T-cell (primary cell): ENCODE measurements at places on chromosomes 6 and 20.

GRCh38 chr6:136066005-136066404 lies 184.1 kb downstream of the MTFR2 start:
- DNase-seq = no peak

DNA sequence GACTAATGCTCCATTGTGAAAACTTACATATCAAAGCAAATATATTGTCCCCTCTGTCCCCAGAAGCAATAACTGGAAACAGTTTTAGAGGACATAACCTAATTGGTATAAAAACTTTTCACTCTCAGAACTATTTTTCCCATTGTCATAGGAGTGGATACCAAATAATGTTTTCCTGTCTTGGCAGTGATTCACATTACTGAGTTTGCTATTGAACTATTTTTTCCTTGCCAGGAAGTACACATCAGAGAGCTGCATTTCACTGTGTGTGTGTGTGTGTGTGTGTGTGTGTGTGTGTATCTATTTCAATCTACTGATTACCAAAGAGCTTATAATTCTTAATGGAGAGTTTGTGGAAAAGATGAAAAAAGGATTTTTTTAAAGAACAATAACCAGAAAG lies 45.4 kb downstream of the AKAP12 start:
- DNase-seq = no peak

DNA sequence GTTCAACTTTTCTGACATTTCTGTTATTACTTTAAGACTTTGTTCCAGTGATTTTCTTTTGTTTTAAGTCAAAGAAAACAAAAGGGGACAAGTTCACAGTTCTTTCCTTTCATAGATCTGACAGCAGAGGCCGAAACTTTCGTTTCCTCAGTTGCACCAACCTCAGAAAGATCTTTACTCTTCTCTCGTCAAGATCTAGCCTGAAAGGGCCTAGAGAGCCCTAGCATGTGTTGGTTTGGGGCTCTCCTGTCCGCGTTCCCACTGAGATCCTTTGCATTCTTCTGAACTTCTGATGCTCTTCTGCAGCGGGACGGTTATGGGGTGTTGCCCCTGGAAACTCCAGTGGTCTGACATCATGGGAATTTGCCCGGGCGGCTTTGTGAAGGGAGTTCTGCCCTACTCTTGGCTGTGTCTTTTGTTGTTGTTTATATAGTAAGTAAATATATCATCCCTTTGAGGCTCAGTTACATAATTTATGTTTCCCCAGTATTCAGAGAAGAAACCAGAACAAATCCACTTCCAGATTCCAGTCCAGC lies 129.1 kb downstream of the SASH1 start:
- DNase-seq = no peak

DNA sequence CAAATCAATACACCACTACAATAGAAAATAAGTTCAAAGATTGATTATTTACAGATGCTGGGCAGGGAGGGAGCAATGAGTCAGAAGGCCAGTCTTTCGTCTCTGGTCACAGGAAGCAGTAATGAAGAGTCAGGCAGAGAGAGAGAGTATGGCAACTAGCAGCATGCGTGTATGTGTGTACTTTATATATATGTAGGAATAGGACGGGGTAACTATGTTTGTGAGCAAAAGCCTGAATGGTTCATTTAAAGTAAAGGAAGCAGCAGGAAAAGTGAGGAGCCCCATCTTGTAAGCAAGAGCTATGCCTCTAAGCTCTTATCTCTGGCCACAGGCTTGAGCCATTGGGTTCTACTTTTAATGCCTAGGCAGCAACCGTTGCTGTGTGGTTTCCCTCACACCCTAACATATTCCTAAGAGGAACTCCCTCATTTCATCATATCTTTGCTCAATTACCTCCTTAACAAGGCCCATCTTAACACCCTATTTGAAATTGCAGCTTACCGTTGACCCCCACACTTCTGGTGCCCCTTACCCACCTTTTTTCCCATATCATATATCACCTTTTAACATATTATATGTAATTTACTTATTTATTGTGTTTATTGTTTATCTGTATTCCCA lies 66.6 kb downstream of the AFG1L start:
- DNase-seq = no peak

- DNase-seq = no peak
Observed at GRCh38 chr6:134431421-134431859, 113.5 kb upstream of the SGK1 start.

DNA sequence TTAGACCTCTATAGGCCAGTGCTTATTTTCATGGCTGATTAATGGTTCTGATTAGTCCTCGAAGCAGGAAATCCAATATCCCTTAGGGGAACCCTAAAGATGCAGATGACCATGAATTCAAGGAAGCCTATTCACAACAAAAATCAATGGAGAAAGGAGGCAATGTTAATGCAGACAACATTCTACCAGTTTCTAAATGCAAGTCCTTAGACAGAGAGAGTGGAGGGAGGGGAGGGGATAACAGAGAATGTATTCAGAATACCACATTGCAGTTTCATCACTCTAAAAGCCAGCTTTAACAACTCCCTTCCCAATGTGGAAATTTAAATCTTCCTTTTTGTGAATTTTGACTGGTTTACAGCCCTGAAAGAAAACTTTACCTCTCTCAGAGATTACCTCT lies 87.1 kb upstream of the POU3F2 start:
- DNase-seq = no peak

- DNase-seq = no peak
Observed at GRCh38 chr20:12581644-12582289, 427.0 kb upstream of the SPTLC3 start.

DNA sequence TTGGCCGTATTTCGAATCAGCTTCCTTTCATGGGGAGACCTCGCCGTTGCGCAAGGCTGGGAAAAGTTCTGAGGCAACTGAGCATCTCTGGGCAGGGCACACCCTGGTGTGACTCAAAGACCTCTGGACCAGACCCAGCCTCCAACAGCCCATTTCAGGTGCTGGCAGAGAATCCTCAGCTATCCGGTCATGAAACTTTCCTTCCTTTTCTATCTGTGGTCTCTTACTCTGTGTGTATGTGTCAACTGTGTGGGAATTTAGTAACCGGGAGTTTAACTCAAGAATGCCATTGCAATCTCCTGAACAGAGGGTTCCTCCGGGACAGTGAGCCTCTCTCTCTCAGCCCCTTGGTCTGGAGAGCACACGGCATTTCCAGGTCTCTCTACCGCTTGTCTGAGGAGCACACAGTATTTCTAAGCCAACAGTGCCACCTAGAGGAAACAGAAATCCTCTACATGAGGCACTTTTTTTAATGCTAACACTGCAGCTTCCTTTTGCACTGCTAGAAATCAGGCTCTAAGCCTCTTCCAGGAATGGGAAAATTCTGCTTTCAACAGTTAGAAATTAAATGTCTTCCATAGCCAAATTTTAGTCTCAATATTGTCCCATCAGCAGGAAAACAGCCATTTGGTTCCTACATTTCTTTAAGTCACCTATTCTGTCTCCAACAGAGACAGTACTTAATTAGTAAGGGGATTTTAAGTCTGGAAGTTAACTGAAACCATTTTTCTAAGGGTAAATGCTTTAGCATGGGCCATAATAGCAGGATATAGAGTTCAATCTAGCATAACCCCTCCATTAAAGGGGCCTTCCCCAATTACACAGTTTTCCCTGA lies 32.7 kb downstream of the PLN start:
- DNase-seq = no peak

DNA sequence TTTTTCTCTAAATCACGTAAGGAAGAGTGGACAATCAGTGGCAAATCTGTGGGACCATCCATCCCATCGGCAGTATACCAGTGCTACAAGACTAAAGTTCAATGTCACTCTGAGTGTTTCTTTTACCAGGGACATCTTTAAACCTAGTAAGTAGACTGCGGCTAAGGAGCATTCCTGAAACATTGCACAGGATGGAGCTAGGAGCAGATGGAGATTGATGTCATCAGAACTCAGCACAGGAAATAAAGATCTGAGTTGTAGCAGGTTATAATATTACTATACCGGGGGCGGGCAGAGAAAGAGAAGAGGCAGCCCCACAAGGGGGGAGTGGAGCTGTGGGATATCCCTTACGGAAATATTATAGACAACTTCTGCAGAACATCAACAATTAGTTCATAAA lies 162.1 kb downstream of the MTFR2 start:
- no peak for DNase-seq

DNA sequence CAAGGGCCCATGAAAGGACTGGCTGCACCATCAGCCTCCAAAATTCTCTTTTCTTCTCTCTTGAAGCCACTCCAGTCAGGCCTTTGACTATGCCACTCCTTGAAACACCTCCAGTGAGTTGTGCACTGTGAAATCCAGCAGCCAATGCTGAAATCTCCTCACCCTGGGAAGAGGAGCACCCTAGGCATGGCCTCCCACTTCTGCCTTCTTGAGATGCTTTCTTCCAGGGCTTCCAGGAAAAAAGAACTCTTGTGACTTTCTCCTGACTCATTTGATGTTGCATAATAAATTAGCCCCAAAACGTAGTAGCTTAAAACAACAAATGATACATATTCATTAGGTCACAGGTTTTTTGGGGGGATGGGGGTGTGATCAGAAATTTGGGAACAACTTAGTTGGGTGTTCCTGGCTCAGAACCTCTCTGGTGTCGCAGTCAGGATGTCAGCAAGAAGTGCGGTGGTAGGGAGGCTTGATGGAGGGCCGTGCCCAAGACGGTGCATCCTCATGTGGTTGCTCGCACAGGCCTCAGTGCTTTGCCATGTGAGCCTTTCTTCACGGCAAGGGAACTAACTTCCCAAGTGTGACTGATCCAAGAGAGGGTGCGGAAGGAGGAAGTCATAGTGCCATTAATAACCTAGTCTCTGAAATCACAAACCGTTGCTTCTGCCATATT lies 12.1 kb downstream of the NCR2 start:
- no peak for DNase-seq

DNA sequence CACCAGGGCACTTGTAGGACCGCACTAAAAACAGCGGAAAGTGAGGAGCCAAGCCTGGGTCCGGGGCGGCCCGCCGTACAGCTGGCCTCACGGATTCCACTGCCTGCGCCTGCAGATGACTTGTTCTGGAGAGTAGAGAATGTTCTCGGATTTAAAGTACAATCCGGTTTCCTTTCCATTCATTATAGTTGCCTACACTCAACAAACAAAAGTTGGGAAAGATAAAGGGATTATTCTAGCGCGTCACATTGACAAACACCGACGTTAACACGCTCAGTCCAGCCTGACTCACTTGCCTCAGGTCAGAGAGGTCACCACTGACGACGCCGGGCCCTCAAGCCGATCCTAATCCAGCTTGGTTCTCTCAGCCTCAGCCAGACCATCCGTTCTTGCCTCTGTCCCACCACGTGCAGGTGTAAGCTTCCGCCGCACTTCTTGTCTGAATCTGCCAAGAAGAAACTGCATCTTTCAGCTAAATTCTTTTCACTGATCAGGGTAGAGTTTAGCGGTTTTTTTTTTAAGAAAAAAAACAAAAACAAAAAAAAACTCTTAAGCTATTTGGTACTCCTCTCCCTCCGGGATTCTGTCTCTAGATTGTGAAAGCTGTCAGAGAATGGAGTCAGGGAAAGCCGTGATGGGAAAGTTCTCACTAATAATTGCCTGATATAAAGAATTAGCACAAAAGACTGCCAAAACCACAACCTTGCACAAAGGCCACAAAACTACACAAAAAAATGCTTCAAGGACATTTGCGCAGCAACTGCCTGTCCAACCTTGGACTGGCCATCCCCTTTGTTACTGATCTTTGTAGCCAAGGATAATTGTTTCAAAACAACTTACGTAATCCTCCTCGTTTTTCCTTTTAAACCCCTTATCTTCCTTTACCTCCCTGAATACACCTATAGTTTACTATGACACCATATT lies 1.1 kb upstream of the PHF10 start:
- no peak for DNase-seq

DNA sequence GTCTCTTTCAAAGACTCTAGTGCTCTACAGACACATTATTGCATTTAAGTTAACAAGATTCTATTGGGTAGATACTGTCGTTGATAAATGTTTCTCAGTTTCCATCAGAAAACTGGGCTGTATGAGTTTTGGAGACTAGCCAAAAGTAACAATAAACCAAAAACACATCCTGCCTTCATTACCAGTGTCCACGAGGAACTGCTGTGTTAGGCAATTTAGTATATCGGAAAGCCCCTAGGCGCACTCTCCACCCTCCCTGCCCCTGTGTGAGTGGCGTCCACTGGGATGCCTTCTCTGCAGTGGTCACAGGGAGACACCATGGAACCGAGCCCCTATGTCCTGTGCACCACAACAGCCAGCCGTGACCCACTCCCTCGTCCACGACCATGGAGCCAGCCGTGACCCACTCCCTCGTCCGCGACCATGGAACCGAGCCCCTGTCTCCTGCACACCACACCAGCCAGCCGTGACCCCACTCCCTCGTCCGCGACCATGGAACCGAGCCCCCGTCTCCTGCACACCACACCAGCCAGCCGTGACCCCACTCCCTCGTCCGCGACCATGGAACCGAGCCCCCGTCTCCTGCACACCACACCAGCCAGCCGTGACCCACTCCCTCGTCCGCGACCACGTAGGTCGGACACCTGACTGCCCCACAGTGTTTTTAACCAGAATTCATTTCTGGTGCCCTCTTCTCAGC lies 35.3 kb downstream of the DLL1 start:
- no peak for DNase-seq

DNA sequence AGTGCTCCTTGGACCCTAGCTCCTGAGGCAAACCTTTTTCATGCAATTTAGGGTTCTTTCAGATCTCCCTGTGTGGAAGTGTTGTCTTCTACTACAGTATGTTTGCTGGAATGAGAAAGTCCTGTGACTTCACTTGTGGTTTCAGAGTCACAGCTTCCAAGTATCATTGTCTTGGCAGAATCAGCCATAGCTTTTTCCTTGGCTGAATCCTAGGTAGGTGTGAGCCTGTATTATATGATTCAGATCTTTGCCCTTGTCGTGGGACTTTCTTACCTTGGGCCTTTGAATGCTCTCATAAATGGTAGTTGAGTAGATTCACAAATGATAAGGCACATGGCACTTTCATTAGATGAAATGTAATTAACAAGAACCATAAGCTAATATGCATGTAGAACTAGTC lies 16.5 kb downstream of the CARMIL1 start:
- no peak for DNase-seq

DNA sequence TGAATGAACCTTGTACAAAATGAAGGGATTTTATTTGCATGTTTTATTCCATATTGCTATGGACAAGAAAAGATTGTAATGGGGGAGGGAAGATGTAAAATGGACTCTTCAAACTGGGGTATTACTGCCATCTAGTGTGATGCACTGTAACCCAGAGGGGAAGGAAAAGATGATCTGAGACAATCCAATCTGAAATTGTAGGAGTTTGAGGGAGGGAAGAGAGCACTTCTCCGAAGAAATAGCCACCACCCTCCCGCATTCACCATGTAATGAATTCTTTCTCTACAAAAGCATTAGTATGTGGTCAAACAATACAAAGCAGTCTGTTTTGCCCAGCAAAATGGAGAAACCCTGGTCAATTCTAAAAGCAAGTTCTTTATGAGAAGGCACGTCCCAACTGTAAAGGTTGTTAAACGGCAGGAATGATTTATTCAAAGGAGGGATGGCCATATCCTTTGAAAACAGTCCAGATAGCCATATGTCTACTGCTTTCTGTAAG lies 679.5 kb upstream of the NRSN1 start:
- DNase-seq = no peak

- no peak for DNase-seq
Observed at GRCh38 chr20:32605167-32605656, 20.1 kb upstream of the NOL4L start.

GRCh38 chr6:84583784-84584183 lies 180.6 kb downstream of the TBX18 start:
- DNase-seq = no peak
